NCI-H2081 treated with DMSO at 0.1 percent for 48 hours (cell line): ENCODE measurements at places on chromosomes 5 and 9.

DNA sequence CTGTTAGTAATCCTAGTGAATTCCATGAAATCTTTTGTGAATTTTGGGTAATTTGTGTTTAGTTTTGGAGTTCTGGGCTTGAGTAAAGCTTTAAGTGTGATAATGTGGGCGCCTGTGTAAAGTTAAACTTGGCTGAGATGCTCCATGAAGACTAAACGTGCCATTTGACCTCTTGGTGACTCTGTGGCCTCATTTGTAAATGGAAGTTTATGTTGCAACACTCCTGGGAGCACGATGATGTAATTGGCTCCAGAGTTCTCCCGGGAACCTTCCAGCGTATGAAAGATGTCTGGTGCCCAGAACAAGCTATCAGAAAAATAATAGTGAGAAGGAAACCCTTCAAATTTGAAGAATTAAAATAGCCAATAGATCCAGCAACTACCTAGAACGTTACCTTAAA is 981.2 kb downstream of the TLE4 start:
- no peak for DNase-seq

DNA sequence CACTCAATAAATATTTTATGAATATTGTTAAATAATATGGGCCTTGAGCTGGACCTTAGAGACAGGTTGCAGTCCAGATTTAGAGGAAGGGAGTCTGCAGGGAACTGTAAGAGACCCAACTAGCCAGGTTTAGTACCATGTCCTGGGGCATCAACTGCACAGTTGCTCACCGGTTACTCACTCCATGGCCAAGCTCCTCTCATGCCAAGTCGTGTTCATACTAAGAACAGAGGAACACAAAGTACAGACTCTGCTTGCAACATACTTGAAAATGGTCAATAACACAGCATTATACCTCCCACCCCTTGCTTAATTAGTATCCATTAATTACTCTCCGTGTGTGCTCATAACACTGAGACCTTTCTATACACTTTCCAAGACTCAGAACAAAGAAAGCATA is 317.6 kb upstream of the PIK3R1 start:
- DNase-seq = no peak

DNA sequence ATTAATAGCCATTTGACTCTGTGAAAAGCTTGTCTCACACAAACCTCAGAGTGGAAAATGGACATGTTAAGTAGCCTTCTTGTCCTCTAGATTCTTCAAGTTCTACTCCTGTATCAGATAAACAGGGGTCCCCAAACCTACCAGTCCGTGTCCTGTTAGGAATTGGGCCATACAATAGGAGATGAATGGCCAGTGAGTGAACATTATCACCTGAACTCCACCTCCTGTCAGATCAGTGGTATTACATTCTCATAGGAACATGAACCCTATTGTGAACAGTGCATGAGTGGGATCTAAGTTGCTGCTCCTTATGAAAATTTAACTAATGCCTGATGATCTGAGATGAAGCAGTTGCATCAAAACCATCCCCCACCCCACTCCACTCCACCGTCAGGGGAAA is 136.3 kb downstream of the TMEM232 start:
- no peak for DNase-seq

GRCh38 chr5:31726952-31727351 is 88.0 kb downstream of the PDZD2 start:
- no peak for DNase-seq

DNA sequence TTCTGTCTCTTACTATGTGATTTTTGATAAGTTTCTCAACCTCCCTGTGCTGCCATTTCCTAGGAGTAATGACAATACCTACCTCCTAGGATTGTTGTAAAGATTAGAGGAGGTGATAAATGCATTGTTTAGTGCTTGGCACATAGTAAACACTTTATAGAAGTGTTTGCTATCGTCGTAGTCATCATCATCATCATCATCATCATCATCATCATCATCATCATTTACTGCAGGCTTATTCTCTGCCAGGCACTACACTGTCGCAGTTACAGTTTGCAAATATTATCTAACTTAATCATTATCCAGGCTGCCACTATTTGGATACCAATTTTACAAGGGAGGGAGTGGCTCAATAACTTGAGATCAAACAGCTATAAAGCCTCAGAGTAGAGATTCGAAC is 24.5 kb downstream of the SGCD start:
- no peak for DNase-seq

- DNase-seq = no peak
Observed at GRCh38 chr9:88344013-88344412, 44.2 kb upstream of the SPIN1 start.

- no peak for DNase-seq
Observed at GRCh38 chr5:63573380-63573779, 388.9 kb downstream of the HTR1A start.

- no peak for DNase-seq
Observed at GRCh38 chr5:107500347-107500746, 170.4 kb downstream of the EFNA5 start.

DNA sequence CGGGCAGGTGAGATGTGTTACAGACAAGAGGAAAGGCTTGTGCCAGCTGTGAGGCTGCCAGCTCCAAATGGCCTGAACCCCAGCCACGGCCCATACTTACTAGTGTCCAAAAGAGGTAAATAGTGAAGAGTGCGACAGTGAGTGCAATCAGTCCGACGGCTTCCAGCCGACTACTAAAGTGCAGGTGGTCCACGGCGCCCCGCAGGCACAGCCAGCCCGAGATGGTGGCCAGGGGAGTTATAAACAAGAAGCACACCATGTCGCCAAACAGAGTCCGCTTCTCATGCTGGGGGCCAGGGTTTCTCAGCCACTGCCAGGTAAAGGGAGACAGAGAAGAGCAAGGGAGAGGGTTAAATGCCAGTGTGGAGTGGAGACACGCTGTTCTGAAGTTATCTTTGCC is 101.1 kb downstream of the LMNB1 start:
- no peak for DNase-seq

DNA sequence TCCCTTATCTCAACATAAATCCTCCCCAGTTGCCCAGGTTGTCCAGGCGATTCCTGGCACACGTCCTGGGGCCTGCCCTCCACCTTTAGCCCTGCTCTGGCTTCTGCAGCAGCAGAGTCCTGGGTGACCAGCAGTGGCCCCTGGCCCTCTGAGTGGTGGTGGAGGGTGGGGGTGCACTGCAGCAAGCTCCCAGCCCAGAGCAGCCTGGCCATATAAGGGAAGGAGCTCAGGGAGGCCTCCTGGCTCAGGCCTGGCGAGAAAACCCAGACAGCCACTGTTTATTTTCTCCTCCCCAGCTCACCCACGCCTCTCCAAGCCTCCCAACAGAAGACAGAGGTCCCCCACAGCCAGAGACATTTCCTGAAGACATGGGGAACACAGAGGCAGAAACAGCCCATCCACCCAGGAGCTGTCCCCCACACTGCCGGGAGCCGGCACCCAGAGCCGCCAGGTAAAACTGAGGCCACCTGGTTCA is 44.7 kb upstream of the IL17B start:
- DNase-seq = no peak

DNA sequence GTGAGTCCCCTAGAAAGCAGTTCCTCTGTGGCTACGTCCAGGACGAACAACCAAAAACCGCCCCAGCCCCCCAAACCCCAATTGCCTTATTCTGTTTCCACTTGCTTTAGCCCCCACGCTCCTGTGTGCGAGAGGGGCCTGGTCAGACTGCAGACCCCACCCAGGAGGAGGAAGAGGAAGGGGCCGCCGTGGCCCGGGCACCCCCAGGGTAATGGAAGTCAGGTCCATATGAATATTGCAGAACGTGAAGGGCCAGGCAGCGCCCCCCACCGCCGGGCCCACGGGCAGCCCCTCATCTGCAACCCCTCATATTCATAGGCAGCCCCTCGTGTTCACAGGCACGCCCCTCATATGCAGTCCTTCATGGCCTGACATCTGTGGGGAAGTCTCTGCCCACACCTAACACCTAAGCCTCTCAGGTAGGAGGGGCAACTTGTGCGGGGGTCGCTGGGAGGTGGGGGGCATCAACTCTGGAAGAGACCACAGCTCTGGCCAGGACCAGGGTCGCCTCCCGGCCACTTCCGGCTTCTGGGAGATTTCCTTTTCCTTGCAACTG is 37.7 kb upstream of the PLEKHG4B start:
- no peak for DNase-seq

- DNase-seq = no peak
Observed at GRCh38 chr9:83220730-83221129, 157.8 kb upstream of the RASEF start.

DNA sequence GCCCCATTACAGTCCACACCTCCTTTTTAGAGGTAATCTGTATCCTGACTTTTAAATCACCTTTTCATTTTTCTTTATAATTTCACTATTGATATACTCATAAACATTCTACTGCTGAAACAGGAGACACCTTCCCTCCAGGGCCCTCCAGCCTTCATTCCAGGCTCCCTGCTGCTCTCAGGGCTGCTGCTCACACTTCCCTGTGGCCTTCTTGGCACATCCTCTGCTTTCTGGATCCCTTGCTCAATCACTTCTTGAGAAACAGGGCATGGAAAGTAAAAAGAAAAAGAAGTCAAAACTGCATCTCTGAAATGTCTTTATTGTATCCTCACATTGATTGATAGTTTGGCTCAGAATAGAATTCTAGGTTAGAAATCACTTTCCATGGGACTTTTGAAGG is 19.3 kb upstream of the WNT8A start:
- no peak for DNase-seq

- DNase-seq = no peak
Observed at GRCh38 chr9:110126986-110127864, 80.7 kb downstream of the C9orf152 start.

DNA sequence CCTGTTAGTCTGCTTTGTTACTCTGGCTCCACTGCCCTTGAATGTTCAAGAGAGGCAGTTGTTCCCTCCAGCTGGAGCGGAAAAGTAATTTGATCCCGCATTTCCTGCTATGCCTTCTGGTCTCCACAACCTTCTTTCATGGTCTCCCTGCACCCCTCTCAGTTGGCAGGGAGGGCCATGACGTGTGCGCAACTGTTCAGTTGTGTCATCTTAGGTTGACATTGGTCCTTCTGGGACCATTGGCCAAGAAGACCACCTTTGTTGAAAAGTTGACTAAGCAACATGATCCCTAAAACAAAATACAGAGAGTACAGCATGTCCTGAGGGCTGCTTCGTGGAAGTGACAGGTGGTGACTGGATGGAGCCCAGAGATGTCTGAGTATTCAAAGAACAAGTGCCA is 192.5 kb upstream of the TUT7 start:
- DNase-seq = no peak

GRCh38 chr5:34655354-34655991 is 655 bp upstream of the RAI14 start:
- DNase-seq = no peak

GRCh38 chr9:77022783-77023440 is 3.5 kb downstream of the FOXB2 start:
- no peak for DNase-seq

GRCh38 chr9:37417857-37418618 is 4.5 kb upstream of the GRHPR start:
- no peak for DNase-seq

DNA sequence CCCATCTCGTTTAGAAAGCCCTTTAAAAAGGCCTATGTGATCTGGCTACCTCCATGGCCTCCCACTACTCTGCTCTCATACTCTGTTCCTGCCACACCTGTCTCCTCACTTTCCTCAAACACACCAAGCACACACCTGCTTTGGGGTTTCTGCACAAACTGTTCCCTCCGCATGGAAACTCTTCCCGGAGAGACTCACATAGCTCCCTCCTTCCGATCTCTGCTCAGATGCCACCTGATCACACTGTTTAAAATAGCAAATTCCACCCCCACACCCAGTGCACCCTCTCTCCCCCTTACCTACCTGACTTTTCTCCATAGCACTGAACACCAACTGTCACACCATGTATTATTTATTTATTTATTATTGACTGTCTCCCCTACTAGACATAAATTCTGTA is 84.0 kb upstream of the NR4A3 start:
- DNase-seq = no peak

DNA sequence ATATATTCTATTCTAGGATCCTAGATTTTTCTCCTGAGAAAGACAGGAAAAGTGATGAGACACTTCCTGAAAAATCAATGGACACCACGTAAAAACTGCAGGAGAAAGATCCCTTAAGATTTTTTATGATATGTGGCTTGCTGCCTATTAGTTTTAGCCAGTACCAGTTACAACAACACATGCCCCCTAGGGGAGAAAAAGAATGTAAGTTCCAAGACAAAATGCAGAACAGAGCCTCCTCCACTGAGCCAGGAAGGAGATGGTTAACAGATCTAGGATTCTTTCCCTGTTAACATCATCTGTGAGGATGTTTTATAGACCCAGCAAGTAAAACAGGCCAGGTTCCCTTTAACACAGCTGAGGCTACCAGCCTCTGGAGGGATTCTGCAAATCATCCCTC is 574.7 kb downstream of the TLE4 start:
- no peak for DNase-seq

- DNase-seq = no peak
Observed at GRCh38 chr9:114060070-114060469, 18.0 kb downstream of the AMBP start.

GRCh38 chr9:111913159-111913558 is 16.5 kb downstream of the UGCG start:
- DNase-seq = no peak

- no peak for DNase-seq
Observed at GRCh38 chr5:72238712-72239445, 81.2 kb downstream of the MRPS27 start.

GRCh38 chr9:113876151-113876992 is at the start of gene ZNF618:
Gene ZNF618, plus strand, starts transcription at chr9:113876309. Its CDS starts 72 bp downstream, at chr9:113876381.
- DNase-seq = no peak

GRCh38 chr5:137254119-137255090 is 244.7 kb downstream of the SPOCK1 start:
- no peak for DNase-seq

DNA sequence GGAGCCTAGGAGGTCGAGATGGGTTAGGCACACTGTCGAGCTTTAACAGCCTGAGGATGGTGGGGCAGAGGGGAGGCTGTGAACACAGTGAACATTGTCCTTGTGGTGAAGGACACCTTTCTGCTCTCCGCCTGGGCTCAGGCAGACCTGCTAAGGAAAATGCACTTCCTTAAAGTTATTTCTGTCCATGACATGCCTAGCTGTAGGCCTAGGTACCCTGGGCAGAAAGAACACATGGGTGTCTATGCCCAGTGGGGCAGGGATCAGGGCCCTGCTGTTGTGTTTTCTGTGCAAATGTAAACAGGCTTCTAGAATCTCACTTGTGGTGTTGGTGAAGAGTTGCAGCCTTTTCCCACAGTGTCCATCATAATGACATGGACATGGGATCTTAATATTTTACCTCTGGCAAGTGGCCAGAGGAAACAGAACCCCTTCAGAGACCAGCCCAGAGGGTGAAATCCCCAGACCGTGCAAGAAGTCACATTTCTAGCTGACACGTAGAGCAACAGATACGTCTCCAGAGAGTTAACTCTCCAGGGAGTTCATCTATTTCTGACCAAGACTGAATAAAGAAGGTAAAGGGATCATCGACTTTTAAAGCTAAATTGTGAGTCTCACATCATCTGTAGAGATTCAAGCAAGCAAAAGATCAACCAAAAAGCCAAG is 79.2 kb downstream of the C9orf152 start:
- DNase-seq = no peak

GRCh38 chr5:59765446-59765845 is 128.1 kb downstream of the PDE4D start:
- DNase-seq = no peak

GRCh38 chr9:131657940-131658339 is 81.9 kb downstream of the RAPGEF1 start:
- no peak for DNase-seq
